ENCODE measurements at places on chromosomes 1 and 21.

DNA sequence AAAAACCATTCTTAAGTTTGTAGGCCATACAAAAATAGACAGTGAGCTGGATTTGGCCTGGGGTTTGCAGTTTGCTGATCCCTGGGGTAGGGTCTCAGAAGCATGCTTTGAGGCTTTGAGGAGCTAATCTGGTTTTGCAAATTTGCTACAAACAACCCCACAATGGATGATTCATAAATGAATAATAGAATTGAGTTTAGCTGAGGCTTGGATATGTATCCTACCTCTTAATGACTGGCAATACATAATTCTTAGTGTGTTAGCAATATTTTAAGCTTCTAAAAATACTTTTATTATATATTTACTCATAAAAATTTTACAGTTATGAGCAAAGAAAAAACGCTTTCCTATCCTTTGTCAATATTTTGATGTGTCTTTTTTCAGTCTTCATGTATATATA lies 50.6 kb downstream of the ROR1 start:
- no peak for DNase-seq

DNA sequence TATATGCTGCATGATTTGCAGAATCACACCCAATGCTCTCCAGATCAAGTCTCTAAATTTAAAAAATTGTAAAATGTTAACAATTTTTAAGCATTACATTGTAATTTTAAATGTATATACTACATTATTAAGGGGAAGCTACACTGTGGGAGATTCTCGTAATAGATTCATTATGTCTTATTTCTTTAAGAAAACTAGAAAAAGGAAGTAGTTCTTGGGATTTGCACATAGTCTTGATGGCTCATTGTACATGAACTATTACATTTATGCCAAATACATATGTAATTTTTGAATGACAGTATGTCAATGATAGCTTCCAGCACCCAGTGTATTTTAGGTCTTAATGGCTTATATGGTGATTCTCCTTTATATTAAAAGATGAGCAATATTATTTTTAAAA lies 250.3 kb downstream of the PTPRC start:
- DNase-seq: no peak

DNA sequence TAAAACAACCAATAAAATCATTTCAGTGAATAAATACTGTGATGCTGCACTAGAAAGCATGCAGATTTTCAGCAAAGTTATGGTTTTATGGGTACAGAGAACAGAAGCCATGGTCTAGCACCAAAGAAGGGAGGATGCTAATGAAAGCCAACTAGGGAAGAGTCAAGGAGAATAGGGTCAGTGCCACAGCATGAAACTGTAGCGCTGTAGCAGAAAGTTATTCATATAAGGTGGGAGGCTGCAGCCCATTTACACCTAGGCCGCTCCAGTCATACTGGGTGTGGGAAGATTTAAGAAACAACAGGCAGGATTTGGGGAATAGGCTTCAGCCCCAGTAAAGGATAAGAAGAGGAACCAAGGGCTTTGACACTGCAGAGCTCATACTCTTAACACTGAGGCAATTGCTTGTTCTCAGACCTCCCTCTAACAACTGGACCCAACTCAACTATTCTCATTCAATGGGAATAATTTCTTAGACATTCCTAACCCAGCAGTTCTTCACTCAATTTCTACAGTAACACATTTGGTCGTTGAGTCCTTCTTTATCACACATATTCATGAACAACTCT lies 4.4 kb downstream of the IFI16 start:
- no peak for DNase-seq

GRCh38 chr21:46397211-46397905 lies 61.3 kb upstream of the DIP2A start:
- no peak for DNase-seq

DNA sequence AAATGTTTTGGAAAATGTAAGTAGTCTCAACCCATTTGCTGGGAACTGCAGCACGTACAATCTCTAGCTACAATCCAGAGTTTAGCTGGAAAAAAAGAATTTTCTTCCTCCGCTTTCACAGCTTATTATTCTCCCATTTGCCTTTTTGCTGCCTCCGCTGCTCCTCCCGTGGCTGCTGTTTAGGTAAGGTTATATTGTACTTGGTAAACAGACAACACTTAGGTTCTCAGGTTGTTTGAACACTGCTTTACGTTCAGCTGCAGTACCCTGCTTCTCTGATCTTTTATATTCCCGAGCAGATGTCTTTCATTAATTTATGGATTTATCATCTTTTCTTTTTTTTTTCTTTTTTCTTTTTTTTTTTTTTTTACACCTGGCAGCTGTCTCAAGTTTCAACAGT lies 14.3 kb downstream of the PROX1 start:
- DNase-seq: no peak

DNA sequence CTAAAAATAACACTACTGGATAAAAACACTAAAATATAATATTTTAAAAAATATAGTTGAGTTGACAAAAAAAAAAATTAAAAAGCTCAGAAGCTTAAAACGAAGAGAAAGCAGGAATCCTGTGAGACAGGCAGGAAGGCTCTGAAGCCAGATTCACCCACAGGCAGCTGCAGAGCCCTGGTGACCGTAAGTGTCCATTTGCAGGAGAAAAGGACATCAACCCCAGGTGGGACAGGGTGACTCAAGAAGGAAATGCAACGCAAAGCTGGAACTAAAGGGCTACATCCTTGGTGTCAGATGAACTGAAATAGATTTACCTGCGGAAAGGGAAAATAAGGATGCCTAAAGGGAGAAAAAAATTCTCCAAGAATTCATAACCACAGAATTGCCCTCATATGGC lies 46.8 kb downstream of the USP24 start:
- DNase-seq: no peak

- no peak for DNase-seq
Observed at GRCh38 chr1:224747578-224747977, 131.5 kb downstream of the CNIH3 start.

GRCh38 chr1:58699011-58699762 lies 675 bp downstream of the MYSM1 start:
- DNase-seq: no peak

All from CD4-positive, alpha-beta T cell treated with Interleukin-17A for 1 hour (primary cell).